Stomach (tissue), 19 donors: ENCODE measurements at places on chromosomes 12 and 14.

- DNase-seq, result peak; percentile 39
These were observed at the start of gene KCNJ8 for GRCh38 chr12:21774358-21775132. TSS of gene KCNJ8 (minus strand) at chr12:21774706. CDS start at chr12:21773616, 1,090 bp downstream.

DNA sequence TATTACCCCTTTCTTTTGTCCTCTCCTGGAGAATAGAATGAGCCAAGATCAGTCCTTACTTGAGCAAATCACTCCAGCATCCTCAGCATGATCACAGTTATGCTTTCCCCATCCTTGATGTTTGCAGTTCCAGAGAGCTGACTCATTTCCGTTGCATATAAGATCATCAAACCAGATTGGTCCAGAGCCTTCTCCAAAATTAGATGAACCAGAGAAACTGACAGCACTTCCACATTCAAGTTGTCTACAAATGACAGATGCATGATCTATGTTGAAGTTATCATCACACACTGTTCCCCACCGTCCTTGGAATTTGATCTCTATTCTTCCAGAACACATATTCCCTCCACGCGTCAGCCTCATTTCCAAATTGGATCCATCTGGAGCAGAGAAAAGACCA is 4.8 kb downstream of the CD163 start:
- no peak for DNase-seq

DNA sequence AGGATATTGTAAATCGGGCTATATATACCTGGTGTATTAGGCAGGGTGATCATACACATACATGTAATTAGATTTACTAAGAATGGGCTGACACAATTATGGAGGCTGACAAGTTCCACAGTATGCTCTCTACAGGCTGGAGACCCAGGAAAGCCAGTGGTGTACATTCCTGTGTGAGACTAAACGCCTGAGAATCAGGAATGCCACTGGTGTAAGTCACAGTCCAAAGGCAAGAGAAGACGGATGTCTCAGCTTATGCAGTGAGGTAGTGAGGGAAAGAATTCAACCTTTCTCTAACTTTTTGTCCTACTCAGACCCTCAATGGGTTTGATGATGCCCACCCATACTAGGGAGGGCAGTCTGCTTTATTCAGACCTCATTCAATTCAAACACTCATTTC is 57.1 kb downstream of the METTL25 start:
- DNase-seq, result no peak

GRCh38 chr14:59583755-59584154 is 7.1 kb upstream of the CCDC175 start:
- no peak for DNase-seq

- peak; percentile 81 for DNase-seq
These were observed 7.5 kb downstream of the PRICKLE1 start for GRCh38 chr12:42582050-42582449.

GRCh38 chr12:114404926-114405518 is 922 bp downstream of the TBX5 start:
- DNase-seq, result no peak

- DNase-seq, result peak; percentile 40
These were observed 6.7 kb upstream of the BATF start for GRCh38 chr14:75515629-75515996.

- DNase-seq, result peak; percentile 63
These were observed 148.7 kb downstream of the ANO2 start for GRCh38 chr12:5796171-5796958.

GRCh38 chr12:109458771-109459208 is 18.3 kb downstream of the KCTD10 start:
- DNase-seq, result no peak

DNA sequence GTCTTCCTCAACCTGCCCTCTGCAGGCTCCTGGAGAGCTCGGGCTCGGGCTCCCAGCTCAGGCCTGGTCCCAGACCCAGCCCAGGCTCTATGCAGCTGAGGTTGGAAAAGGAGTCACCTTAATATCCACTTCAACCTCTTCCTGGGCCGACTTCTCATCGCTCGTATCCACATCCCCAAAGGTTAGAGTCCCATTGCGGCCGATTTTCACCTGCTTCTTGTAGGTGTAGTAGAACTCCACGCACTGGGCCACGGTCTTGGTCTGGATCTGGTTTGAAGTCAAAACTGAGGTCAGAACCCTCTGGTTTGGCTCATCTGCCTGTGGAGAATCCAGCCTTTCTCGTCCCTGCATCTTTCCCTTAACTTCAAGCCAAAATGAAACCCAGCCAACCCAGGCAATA is 8.4 kb upstream of the PNMA1 start:
- no peak for DNase-seq

DNA sequence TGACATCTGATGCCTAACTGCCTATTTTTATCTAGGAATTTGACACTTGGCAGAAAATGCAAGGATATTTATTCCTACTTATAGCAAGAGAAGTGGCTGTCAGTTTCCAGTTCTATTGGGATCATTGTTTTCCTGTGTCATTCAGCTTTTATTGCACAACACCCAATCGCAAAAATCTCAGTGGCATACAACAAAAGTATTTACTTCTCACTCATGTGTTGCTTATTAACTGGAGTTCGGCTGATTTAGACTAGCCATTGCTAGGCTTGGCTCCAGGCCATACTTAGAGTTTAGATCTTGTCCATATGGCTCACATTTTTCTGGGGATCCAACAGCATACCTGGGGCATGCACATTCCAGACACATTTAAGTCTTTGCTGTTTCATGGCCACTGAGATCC is 218.6 kb upstream of the SYT1 start:
- no peak for DNase-seq

DNA sequence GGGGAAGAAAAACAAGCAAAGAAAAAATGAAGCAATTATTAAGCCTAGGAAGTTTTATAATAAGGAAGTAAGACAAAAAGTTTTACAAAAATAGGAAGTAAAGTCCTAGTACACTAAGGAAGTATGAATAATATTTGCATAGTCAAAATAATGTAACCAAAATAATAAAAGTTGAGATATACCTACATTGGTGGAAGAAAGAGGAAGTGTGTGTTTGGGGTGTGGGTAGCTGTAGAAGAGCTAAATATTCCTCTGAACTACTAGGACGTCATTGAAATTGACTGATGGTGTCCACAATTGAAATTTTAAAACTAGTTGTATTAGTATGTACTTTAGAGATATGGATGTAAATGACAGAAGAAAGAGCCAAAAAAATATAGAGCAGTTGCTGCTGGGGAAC is 228.4 kb upstream of the OTX2 start:
- no peak for DNase-seq

- DNase-seq, result no peak
These were observed 237.3 kb upstream of the GRIP1 start for GRCh38 chr12:66916189-66916588.

- DNase-seq, result no peak
These were observed 11.4 kb downstream of the CEP128 start for GRCh38 chr14:80930095-80930494.

DNA sequence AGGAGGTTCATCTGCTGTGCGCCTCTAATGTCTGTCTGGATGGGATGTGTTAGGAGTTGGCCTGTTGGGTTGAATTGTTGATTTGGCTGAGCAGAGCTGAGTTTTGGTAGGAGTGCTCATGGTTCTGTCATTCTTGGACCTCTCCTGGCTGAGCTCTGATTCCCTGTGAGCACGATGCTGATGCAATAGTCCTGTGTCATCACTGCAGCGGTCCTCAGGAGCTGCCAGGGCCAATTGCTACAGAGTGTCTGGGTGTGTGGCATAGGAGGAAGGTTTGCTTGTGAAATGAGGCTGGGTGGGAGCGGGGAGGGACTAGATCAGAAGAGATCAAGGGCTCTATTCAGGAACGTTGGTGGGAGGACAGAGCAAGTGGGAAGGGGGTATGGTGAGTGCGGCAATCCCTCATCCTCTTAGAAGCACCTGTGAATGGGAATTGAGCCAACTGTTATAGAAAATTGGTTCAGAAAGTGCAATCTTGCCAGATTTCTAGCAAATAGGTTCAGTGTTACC is 21.2 kb downstream of the PEX5 start:
- no peak for DNase-seq

GRCh38 chr12:68350753-68351152 is 18.6 kb upstream of the MDM1 start:
- no peak for DNase-seq

DNA sequence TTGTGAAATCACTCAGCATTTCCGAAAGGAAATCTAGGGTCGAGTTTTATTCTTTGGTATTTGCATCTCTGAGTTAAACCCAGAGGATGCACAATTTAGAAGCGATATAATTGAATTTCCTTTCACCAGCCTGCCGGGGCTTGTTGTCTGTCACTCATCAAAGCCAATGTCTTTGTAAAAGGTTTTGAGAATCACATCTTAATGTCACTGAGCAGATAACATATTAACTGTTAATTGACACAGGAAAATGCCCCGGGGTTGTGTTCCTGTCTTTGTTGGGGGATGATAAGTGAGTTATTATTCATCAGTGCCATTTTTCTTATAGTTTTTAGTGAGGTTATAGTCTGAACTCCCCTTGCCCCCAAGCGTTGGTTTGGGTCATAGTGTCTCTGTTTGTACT is 73.4 kb downstream of the DUSP6 start:
- no peak for DNase-seq

DNA sequence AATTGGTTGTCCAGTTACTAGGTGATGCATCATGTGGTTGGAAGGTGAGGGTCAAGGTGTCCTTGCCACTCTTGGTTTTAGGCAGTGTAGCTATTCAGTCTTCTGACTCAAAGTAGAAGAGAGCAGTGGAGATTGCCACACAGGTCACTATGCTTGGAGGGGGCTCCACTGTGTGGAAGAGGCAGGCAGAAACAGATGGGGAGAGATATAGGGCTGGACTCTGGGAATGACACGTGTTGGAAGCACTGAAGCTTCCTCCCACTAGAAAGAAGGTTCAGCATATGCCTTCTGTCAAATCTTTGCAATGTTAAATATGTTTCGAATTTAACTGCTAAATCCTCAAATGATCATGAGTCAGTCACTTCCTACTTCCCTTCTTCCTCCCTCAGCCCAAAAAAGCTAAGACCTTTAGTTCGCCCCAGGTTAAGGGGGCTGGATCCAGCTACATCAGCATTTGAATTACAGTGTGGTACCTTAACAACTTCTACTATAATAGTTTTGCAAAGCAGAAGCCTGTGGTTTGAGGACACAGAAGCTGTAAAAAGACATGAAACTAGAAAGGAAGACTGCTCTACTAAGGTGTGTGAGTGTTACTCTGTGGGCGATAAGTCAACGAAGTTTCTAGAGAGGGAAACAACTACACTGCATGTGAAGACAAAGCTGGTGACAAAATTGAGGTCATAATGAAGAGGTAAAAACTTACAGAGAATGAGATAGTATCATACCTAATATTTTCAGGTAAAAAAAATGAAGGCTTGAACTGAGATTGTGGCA is 228.0 kb downstream of the NELL2 start:
- DNase-seq, result no peak

- no peak for DNase-seq
These were observed 1.3 kb downstream of the CLEC7A start for GRCh38 chr12:10128687-10129086.

GRCh38 chr12:105067511-105068031 is 16.7 kb downstream of the ALDH1L2 start:
- no peak for DNase-seq

- DNase-seq, result no peak
These were observed 111.2 kb upstream of the FLRT2 start for GRCh38 chr14:85418721-85419120.

DNA sequence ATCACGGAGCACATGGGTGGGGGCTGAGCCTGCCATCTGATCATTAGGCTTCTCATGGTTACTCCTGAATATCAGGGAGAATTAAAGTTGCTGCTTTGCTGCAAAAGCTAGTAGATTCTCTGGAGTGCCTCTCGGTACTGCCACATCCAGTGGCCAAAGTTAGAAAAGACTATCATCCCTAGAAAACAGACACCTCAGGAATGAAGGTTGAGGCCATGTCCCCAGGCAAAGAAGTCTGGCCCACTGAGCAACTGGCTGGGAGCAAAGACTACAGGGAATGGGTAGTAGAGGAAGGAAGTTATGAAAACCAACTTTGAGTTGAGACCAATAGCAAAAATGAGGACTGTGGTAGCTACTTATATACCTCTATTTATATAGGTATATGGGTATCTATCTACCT is 258.7 kb downstream of the EFCAB11 start:
- DNase-seq, result no peak

DNA sequence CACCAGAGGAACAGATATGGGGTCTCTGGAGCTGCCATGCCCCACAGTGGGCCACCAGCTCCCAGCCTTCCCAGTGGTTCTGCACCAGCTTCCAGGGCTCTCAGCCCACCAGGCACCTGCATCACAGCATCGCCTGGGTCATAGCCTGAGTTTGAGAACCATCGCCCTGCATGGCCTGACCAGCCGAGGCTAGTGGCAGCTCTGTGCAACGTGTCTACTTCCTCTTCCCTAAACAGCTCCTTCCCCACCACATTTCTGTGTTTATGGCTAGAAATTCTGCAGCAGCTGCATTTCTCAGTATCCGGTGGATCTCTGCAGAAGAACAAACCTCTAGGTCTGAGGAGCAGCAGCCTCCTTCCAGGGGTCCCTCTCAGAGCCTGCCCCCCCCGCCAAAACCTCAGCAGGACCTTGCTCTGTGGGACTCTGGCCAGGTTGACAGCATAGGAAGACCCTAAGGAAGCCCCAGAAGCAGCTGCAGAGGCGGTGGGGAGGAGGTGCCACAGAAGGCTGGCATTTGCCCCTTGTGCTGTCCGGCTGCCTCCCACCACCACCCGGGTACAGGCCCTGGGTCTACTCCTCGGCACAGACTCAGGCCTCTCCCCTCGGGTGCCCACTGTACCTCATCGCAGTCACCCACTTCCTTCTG is 47.7 kb downstream of the PSMA6 start:
- DNase-seq, result no peak

- DNase-seq, result no peak
These were observed 7.8 kb upstream of the TBX3 start for GRCh38 chr12:114691763-114692185.

GRCh38 chr12:19190292-19191031 is 60.9 kb downstream of the PLEKHA5 start:
- peak; percentile 34 for DNase-seq

DNA sequence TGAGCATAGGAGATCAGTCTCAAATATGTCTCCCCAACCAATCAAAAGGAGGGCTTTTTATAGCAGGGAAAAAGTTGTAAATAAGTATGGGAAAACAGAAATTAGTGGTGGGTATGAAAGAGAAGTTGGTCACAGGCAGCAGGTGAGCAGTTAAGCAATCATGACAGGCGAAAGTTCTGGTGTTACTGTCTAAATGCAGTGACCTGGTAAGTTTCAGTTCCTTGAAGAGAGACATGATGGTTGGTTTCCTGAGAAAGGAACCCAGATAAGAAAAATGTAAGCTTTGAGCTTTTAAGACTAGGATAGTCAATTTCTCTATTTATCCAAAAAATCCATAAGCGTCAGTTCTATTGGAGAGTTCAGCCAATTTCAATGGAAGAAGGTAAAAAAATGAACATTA is 466.2 kb upstream of the FLRT2 start:
- no peak for DNase-seq
